ENCODE measurements at places on chromosomes 1 and 21.

- no peak for DNase-seq
These were observed 360 bp downstream of the GJC2 start for GRCh38 chr1:228150120-228150460.

DNA sequence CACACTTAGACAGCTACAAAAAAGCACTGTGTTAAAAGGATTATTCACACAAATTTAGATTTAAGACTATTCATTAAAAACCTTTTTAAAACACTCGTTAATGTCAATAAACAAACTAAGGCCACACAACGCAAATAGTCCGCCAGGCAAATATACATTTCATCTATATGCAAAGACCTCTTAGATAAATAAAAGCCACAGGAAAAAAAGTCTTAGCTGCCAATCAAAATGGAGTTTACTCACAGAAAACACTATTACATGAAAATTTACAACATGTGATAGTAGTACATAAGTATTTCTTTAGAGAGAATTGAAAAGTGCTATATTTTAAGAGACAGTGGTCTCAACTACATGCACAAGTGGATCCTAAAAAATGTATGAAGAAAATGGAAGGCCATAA, 2.7 kb upstream of the PHTF1 start:
- DNase-seq, result no peak

DNA sequence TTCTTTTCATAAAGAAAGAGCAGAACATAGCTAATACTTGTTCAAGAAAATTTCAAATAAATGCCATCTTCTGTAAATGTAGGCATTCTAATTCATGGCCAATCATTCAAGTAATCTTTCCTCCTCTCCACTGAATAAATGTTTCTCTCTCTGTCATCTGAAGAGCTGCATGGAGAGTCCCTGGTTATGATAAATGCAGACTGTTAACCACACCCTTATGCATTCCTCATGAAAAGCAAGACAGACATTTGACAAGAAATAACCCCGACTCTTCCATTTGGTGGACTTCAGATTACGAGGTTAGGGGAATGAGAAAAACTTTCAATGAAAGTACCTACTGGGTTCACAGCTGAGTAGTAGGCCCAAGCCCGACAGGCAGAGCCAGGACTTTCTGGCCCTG, 44.7 kb upstream of the SLC19A2 start:
- DNase-seq, result no peak

DNA sequence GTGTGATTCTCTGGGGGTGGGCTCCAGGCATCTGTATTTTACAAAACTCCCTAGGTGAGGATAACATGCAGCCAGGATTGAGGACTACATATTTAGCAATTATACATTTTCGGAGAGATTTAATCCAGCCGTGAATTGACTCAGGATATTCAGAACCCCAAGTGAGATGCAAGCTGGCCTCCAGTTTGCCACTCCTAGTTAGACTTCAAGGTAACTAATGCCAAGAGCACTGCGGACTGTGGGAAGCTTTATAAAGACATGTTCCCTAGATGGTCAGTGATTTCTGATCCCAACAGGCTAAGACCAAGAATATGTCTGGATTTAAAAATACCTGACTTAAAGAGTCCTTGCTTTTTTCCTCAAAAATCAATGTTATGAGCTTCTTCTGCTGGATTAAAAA, 308.5 kb downstream of the NTNG1 start:
- DNase-seq, result no peak

- no peak for DNase-seq
These were observed 368.9 kb upstream of the PTBP2 start for GRCh38 chr1:96352733-96353132.

DNA sequence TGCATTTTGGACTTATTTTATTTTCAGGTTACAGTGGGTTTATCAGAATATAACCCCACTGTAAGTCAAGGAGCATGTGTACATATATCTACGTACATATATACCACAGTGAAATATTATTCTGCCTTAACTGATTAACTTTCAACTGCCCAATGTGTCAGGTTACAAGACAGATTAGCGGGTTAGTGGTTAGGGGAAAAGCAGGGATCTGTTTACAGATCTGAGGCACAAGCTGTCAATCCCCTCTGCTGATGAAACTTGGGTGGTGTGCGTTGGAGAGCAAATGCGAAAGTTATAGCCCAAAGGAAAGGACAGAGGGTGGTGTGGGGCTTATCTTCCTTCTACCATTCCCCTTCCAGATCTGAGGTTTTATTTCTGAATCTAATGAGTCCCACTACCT, 238.2 kb upstream of the KCNK2 start:
- no peak for DNase-seq

DNA sequence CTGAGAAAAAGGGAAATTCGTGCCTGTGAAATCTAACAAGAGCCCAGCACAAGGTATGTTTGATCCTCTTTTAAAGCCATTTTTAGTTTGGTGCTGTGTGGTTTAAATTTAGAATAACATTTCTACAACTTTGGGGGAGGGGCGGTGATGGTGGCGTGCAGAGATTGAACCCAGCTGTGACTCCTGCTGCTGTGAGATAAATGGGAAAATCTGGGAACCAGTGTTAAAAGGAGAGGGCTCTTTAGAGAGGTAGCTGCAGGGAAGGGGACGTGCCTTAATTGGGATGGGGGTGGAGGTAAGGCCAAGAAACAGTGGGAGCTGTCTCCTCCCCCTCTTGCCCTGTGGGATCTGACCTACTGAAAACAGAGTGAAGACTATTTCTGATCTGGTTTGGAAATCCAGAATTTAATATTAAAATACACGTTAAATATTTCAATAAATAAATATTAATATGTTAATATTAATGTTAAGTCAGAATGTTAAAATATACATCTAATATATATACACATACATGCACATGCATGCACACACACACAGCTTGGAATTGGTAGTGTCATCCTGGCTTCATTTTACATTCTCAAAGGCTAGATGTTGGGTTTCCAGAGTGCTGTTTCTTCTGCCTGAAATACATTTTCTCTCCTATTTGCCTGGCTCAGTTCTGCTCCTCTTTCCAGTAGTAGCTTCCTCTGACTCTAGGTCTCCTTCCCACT, 30.1 kb upstream of the DNAJC6 start:
- DNase-seq, result no peak

DNA sequence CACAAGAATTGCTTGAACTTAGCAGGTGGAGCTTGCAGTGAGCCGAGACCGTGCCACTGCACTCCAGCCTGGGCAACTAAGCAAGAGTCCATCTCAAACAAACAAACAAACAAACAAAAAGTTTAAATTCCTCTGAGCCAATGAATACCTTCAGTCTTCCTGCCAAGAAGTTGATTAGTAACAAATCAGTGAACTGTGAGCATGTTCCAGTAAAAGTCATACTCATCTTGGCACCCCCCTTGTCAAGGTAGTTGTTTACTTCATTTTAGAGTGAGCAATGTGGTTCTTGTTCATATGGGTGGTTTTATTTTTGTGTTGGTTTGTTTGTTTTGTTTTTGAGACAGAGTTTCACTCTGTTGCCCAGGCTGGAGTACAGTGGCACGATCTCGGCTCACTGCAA, 18.0 kb upstream of the SLC2A7 start:
- no peak for DNase-seq

- DNase-seq, result no peak
These were observed 18.6 kb upstream of the PTPRF start for GRCh38 chr1:43512133-43512532.

- no peak for DNase-seq
These were observed 128.4 kb downstream of the CNIH3 start for GRCh38 chr1:224744521-224744920.

- DNase-seq, result no peak
These were observed 186.4 kb downstream of the MRPL39 start for GRCh38 chr21:25420831-25421230.

- no peak for DNase-seq
These were observed 7.0 kb downstream of the KRTAP10-8 start for GRCh38 chr21:44618909-44619308.

GRCh38 chr1:30837653-30838052, 70.9 kb downstream of the SDC3 start:
- no peak for DNase-seq

- DNase-seq, result no peak
These were observed 564 bp downstream of the DISP1 start for GRCh38 chr1:222815440-222815765.

GRCh38 chr1:229091721-229092136, 179.2 kb upstream of the RAB4A start:
- DNase-seq, result peak; percentile 43

DNA sequence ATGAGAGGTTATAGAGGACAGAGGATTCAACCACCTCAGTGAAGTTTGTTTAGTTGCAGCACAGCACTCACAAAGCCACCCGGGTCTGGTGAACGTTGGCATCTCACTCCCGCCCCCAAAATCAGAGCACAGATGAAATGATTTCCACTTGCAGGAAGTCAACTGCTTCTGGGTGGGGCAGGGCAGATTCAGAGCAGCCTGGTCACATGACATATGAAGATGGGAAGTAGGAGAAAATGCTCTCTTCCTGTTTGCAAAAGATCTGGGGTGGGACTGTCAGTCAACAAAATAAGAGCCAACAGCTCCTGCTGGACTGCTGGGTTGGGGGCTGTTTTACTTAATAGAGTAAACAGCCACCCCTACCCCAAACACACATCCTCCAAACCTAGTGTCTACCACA, 43.2 kb downstream of the LRRC71 start:
- DNase-seq, result no peak

DNA sequence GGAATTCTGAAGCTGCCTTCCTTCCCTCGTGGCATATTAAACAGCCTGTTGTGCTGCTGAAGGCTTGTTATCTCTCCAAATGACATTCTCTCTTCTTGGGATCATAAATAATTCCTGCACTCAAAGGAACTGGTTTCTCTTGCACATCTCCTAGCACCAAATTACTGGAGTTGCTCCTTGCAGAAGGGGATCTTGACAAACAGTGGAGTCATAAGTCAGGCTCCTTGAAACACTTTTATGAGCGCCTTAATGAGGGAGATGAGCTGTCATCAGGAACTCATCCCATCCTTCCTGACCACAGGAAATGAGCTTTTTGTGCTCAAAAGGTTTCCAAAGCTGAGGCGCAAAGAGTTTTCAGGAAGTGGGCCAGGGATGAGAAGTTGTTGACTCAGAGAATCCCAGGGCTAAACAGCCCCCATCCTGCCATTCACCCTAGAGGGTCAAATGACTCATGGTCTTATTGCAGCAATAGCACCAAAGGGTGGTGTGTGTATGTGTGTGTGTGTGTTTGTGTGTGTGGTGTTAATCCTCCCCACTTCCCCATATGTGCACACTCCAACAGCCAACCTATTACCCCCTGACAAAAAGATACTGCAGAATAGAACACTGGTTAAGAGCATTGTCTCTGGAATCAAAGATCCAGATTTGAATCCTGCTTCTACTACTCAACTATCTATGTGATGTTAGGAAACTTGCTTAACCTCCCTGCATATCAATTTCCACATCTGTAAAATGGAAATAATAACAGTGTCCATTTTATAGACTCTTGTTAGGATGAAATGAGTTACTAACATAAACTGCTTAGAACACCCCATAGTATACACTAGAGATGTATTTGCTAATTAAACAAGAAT, 2.8 kb upstream of the PHC2 start:
- peak; percentile 96 for DNase-seq

DNA sequence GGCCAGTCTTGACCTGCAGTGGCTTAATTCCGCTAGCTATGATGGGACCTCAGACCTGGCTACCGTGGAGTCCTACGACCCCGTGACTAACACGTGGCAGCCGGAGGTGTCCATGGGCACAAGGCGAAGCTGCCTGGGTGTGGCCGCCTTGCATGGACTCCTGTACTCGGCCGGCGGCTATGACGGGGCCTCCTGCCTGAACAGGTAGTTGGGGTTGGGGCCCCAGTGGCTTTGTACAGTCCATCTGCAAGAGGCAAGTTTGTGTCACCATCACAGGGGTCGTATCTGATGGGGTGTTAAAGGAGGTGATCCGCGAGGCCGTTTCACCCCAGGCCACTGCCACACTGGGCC, 2.9 kb downstream of the KLHL17 start:
- DNase-seq, result no peak

DNA sequence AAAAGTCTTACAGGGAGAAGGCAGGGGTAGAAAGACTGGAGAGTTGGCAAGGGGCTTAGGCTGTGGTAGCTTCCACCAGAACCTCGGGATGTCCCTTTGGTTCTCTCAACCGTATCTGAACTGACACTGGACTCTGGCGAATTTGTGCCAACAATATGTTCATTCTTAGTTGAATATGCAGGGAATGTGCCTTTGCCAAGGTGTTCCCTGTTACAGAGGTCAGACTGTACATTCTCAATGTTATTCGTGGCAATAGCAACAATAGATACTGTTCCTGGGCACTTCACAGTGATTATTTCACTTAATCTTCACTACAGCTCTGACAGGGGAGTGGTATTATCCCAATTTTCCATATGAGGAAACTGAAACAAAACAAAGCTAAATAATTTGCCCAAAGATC, 51.5 kb upstream of the RAB3GAP2 start:
- no peak for DNase-seq

GRCh38 chr1:99557546-99558202, 88.2 kb upstream of the PALMD start:
- DNase-seq, result no peak

DNA sequence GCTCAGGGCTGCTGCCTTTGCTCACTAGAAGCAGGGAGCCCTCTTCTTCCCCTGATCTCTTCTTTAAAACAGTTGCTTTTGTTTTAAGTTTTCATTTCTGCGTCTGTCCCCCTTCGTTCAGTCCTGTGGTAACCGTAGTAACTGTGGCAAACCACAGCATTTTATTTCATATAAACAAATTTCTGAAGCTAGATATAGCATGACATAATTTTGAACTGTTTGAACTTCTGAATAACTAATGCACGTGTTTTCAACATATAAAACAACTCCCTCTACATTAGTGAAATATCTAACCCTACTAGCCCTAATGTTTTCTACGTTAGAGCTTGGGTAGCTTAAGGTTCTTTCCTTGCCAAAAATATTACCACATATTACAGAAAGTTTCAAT, 104.6 kb downstream of the DISP1 start:
- no peak for DNase-seq

DNA sequence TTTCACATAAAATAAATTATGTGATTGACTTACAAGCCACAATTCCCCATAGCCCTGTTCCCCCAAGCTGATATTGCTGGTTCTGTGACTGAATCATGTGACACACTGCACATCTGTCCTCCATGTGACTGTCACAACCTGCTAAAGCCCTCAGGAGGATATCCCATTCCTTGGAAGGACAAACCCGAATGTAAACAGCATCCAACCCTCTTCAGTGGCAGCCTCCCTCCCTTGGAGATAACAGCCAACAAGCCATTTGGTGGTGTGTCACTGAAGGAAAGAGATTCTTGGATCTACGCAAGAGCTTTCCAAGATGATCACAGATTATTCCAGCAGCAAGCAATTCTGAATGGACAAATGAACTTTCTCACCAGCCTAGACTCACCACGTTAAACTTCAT, 153.9 kb upstream of the TIAM1 start:
- DNase-seq, result no peak

DNA sequence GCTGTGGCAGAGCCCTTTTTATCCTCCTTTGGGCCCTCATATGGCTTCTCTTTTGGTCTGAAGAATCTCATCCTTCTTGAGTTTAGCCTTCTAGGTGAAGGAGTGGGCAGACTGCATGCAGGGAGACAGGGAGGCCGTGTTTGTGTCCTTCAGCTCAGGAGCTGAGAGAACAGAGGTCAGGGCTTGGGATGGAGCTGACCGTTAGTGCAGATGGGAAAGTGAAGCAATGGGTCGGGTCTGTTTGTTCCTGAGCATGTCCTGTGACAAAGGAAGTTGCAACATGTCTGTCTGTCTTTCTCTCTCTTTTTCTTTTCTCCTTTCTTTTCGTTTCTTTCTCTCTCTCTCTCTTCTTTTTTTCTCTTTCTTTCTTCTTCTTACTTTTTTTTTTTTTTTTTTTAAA, 14.9 kb downstream of the MAPKAPK2 start:
- DNase-seq, result no peak
